Renal pelvis (tissue), 12 donors: ENCODE measurements at places on chromosomes 4 and X.

DNA sequence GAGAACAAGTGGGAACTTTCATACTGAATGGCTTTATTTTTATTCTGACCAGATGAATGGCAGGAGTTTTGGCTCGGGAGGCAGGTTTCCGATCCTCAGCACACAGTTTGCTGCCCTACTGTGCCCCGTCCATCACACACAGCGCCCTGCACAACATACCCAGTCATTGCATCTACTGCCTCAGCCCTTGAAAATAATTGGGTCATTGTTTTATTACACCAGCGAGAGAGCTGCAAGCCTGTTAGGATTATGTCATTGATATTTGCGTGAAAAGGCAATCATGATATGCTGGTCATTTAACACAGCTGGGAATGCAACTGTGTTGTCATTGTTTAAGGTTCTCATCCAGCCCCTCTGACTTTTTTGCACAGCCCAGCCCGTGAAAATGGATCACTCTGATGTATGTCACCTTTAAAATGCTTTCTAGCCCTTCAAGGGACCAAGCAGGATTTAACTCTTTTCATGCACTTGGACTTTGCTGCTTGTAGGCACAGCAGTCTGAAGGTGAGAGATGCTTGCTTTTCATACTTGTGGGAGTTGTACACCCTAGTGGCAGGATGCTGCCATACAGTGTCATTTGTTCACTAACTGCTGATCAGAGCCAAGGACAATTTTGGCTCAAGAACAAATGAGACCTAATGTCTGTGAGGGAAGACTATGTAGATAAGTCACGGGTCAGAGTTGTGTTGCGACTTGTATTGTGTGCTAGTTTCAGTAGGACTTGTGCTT lies 62.3 kb downstream of the RTL9 start:
- DNase-seq: no peak

DNA sequence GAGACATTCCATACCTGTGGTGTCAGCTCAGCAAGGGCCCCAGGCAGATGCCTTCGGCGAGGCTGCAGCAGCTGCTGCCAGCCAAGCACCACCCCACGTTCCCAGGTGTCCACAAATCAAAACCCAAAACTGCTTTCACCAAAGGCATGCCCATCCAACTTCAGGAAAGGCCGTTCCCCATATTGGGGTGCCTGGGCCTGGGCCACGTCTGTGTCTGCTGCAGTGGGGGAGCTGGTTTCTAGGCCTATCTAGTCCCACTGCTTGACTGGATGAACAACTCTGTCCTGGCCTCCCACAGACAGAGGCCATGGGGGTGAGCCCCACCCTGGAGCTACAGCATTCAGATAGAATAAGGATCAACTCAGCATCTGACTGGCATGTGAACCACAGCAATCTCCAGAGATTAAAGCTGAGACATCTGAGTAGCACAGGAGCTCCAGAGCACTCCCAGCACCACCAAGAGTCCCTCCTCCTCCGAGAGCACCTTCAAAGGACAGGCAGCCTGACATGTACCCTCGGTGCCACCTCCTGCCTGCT lies 37.0 kb downstream of the NAT8L start:
- DNase-seq: no peak

- no peak for DNase-seq
These were observed 216.3 kb upstream of the BCOR start for GRCh38 chrX:40314070-40314469.

DNA sequence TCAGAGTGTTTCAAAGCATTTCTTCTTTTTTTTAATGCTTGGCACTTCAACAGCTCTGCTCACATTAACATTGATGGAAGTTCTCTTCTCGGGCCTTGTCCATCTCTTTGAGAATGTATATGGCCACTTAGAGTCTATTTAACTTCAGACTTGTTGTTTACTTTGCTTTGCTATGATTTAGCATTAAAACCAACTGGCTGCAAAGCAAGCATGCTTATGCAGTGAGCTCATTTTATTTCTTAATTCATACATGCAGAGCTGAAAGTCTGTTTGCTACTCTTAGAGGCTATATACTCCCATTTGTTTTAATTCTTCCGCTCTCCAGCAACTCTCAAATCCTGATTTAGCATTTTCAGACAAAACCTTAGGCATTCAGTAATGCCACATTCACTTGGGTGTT lies 107.6 kb upstream of the PACRGL start:
- DNase-seq: peak; percentile 20

- DNase-seq: no peak
These were observed 492.3 kb downstream of the CENPC start for GRCh38 chr4:67052814-67053675.

- no peak for DNase-seq
These were observed 55.4 kb upstream of the TBC1D14 start for GRCh38 chr4:6854098-6854744.

DNA sequence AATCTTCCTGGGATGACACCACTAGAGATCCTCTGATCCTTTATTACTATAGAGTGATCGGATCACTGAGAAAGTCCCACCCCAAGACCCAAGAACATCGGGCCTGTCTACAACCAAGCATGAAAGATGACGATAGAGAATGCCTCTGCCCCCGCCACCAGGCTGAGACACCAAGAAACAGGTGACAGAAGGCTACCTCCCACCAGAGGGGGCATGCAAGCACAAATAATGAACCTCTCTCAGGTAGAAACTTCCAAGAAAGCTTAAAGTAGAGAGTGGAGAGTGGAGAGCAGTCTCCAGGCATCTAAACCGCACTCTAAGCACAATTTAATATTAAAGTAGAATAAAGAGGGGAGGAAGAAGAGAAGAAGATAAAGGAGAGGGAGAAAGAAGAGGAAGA lies 402.6 kb downstream of the INPP4B start:
- no peak for DNase-seq

DNA sequence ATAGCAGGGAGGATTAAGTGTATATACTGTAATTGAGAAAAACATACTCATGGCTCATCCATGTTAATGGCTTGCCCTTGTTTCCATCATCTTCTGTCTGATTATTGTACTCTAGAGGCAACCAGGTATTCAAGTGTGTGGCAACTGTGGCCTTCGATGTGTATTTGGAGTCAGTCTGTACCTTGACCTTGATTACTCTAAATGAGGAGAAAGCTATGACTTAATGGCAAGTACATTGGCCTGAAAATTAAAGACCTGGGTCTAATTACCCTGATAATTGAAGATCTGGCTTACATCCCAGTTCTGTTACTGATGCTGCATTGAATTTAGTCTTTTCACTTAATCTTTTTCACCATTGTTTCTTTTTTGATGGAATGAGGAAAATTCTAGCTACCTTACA lies 409.2 kb downstream of the CCSER1 start:
- no peak for DNase-seq

DNA sequence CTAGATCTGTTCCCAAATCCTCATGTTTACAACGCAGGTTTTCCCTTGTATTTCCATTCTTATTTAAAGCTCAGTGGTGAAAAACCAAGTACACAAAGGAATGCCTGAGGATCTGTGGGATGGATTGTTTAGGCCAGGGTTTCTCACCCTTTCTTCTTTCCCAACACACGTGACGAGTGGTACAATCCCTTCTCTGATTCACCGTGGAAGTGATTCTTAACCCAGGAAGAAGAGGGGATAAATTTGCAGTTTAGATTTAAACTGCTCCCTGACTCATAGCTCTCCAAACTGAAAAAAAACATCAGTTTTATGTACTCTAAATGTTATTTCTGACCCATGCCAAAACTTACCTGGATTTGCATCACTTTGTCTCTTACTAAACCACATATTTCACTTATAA lies 17.0 kb downstream of the PAQR3 start:
- no peak for DNase-seq

GRCh38 chrX:69151866-69152284 lies 13.4 kb downstream of the PJA1 start:
- DNase-seq: no peak

GRCh38 chr4:153834901-153835300 lies 46.0 kb upstream of the SFRP2 start:
- DNase-seq: no peak

DNA sequence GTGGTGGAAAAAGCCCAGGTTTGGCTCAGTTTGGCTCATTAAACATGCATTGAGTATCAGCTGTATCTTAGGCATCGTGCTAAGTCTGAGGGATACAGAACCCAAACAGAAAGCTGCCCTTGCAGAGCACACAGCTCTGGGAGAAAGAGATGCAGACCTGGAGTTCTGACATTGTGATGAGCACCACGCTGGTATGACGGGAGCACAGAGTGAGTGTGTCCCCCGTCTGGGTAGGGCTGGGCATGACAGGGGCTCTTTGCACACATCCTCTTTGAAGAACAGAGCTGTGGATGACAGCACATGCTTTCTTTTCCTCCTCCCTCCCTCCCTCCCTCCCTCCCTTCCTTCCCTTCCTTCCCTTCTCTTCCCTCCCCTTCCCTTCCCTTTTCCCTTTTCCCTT lies 52.2 kb downstream of the CLCN4 start:
- DNase-seq: no peak

DNA sequence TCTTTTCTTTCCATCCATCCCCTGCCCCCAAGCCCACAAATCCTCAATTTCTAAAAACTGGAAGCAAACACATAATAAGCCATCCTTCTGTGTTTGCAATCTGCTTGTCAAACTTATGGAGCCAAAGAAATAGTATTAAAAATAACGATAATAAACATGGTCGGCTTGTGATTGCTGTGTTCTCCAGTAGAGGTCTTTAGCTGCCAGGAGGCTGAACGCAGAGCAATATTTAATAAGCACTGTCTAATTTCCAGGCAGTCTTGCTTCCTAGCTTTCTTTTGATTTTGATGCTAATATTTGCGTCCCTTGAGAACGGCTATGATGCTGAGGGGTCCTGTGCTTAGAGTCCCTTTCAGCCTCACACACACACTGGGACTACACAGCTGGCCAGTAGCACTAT lies 3.2 kb upstream of the HELT start:
- no peak for DNase-seq
